ENCODE measurements at places on chromosomes 7 and 10. TPM values are rescaled to one million over a fixed set of nuclear protein-coding genes. Genes with fewer than 3 reads are reported as not detected.

- DNase-seq, result no peak
These were observed 159.9 kb upstream of the SLC25A13 start for GRCh38 chr7:96481796-96482195.

- no peak for DNase-seq
These were observed 19.6 kb upstream of the GIMAP2 start for GRCh38 chr7:150665896-150666295.

DNA sequence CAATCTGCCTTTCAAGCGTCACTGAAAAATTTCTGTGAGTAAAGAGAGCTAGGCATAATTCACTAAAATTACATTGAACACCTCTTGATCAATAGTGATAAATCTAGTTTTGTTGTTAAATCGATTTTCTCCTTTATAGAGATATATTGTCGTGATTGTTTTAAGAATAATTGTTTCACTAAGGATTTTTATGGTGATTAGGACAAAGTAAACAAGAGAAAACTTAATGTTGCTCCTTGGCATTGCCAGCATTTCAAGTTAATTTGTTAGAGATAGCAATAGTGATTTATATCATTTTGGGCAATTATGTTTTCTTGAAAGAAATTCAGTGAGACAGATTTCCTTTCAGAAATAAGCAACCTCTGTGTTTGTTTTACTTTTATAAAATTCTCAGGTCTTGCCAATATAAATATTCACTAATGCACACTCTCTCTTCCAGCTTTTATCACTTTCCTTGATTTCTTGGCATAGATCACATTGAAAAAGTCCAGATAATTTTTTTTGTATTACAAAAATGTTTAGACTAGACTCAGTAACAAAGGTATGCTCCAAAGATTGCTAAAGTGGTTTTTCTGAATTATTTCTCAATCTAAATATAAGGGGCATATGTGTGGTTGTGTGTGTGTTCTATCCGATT is 538.7 kb downstream of the TFEC start:
- no peak for DNase-seq

GRCh38 chr10:95295031-95295755 is 4.4 kb upstream of the PDLIM1 start:
- peak; percentile 79 for DNase-seq

- no peak for DNase-seq
These were observed 107.0 kb downstream of the PLXNA4 start for GRCh38 chr7:132469264-132469663.

GRCh38 chr10:6123532-6123931 is 34.7 kb downstream of the RBM17 start:
- DNase-seq, result no peak

- DNase-seq, result peak; percentile 2
These were observed 56.8 kb upstream of the DDC start for GRCh38 chr7:50621973-50622490.

DNA sequence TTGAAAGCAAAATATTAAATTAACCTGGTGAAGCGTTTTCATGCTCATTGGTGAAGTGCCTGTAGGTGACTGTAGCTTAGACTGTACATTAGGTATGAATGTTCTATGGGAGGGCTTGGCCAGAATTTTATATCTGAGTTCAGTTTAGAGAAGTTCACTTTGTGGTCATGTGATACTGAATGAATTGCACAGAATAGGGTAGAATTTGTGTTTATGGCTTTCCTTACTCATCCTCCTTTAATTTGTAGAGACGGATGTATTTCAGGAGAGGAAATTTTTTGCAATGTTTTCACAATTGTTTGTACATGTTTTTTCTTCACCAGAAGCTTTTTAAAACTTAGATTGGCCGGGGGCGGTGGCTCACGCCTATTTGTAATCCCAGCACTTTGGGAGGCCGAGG is 32.3 kb downstream of the REEP3 start:
- DNase-seq, result no peak

GRCh38 chr10:75292794-75293445 is 57.2 kb upstream of the COMTD1 start:
- DNase-seq, result no peak

GRCh38 chr7:136950331-136950730 is 81.9 kb downstream of the CHRM2 start:
- DNase-seq, result no peak

DNA sequence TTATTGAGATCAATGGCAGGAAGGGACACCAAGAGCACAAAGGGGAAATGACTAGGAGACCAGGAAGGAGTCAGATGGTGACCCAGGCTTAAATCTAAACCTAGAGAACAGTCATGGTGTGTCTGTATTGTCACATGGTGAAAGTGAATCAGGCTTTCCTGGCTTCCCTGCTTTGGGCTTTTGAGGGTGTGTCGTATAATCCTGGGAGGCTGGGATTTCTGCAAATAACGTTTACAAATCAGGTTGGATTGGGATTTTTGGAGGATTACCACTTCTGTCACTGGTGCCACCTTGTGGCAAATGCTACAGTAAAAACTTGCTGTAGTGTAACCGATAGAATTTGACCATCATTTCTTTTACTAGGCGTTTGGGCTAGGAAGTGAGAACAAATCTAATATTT is 502.6 kb downstream of the NRG3 start:
- no peak for DNase-seq

GRCh38 chr7:155852426-155853301 is 40.4 kb upstream of the SHH start:
- peak; percentile 2 for DNase-seq

- no peak for DNase-seq
These were observed 126.1 kb upstream of the GRB10 start for GRCh38 chr7:50908628-50909290.

DNA sequence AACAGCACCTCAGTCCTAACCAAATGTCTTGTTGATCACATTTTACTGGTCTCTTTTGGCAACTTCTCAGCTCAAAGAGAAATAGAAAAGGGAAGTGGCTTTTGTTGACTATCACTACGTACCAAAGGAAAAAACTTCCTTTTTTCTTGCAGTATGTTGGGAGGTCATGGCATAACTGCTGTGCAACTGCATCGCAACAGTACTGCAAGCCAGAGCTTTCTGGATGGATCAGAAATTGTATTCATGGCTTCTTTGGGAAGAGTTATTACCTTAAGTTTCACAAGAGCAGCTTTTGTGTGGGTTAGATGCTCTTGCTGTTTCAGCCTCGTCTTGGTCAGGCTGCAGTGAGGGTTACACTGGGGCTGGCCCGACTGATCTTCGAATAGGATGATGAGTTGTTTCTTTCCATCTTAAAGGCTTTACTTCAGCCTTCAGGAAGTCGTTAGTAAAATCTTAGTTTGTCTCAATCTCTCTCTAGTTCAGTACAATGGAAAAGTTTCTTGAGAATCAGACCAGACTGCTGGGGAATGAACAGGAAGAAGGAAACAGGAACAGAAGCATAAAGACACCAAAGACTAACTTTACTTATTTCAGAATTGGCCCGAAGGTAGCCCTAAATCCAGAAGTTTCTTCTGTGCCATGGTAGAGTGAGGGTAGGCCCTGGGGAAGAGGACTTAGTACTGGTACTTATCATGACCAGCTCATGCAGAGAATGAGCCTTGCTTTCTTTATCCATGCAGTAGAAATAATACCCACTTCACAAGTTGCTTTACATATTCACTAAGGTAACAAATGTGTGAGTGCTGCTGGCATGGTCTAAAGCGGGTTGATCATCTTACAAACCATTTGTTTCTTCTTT is 153.6 kb downstream of the CELF2 start:
- peak; percentile 32 for DNase-seq

- DNase-seq, result peak; percentile 44
These were observed 4.4 kb downstream of the HIPK2 start for GRCh38 chr7:139773371-139773770.

GRCh38 chr7:49397750-49398149 is 375.7 kb upstream of the VWC2 start:
- DNase-seq, result no peak

Gene FAM237B
- total RNA-seq, result not detected

Gene CFAP43
- not detected for total RNA-seq

Gene CTAGE4
- 1.8 TPM for total RNA-seq

Gene PLCE1
- total RNA-seq, result 0.04 TPM

Gene FAM13C
- total RNA-seq, result not detected

Gene CALHM1
- 0.12 TPM for total RNA-seq

Gene TUBB8
- total RNA-seq, result 0.42 TPM

Gene ADO
- total RNA-seq, result 18.2 TPM

Gene TRIL
- total RNA-seq, result not detected

Gene GJD4
- not detected for total RNA-seq

Gene DBNL
- 152 TPM for total RNA-seq

Gene BNIP3
- 59.0 TPM for total RNA-seq

Measured in activated CD4-positive, alpha-beta T cell treated with anti-CD3 and anti-CD28 coated beads, Interleukin-2, amount 10 ng/mL, durations not matched to agents 7 days and 5 days (primary cell).